ENCODE measurements at places on chromosomes 5 and 9.
A peak's percentile ranks its signal among the peaks of the same experiment; 100 is the strongest.

- no peak for DNase-seq
These were observed 17.3 kb upstream of the ZNF622 start for GRCh38 chr5:16482891-16483290.

DNA sequence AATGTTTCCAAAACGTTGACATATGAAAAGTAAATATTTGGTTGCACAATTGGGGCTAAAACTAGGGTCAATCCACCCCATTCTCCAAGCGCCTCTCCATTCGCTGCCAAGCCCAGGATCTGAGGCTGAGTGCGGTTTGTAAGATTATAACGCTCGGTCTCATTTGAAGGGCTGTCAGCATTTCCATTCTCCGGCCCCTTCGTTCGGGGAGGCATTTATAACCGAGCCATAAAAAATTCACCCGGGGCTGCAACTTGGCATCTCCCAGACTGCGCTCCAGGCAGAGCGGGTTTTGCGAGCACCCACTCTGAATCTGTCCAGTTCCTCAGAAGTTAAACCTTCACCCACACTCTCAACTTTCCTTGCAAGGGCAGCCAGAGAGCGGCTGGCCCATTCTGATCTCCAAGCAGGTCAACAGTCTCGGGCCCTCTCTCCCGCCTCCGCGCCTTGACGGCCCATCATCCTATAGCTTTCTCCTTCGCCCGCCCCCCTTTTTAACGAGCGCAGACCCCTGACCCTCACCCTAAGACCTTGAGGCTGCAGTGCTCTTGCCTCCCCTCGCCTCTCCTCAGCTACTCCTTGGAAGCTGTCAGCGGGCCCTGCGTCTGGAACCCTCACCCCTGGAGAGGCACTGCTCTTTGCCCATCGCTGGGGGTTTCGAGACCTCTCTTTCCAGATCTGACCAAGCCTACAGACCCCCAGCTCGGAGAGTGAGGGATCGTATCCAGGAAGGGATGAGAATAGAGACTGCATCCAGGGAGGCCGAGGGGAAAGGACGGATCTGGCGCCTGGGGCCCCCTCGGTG, 1.1 kb downstream of the SLIT3 start:
- DNase-seq, result no peak

- no peak for DNase-seq
These were observed 25.2 kb downstream of the ZNF608 start for GRCh38 chr5:124721229-124721735.

DNA sequence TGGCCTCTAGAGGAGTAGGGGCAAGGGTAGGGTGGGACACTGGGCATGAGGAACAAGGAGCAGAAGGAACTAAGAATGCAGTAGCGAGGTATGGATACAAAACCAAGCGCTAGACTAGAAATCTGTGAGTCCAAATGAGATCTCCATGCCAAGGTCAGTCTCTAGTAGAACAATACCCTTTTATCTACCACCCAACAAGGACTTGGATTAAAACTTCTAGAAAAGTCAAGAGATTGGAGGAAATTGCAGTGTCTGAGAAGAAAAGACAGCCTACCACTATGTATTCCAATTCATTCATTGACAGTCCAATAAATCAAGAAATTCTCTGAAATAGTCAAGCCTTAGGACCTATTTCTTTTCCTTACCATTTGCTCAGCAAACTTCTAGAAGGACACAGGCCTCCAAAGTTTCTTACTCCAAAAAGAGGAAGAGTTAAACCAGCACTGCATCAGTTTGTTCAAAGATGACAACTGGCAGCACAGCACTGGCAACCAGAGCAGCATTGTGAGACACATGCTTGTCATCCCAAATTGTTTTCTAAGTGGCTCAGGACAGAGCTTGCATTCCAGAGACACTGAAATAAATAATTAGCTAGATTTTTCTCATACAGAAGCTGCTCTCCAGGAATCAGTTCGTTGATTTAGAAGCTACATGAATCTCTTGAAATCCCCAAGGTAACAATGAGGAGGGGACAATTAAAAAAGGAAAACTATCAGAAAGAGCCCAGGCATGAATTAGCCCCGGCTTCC, 22.6 kb downstream of the ABCA1 start:
- no peak for DNase-seq

DNA sequence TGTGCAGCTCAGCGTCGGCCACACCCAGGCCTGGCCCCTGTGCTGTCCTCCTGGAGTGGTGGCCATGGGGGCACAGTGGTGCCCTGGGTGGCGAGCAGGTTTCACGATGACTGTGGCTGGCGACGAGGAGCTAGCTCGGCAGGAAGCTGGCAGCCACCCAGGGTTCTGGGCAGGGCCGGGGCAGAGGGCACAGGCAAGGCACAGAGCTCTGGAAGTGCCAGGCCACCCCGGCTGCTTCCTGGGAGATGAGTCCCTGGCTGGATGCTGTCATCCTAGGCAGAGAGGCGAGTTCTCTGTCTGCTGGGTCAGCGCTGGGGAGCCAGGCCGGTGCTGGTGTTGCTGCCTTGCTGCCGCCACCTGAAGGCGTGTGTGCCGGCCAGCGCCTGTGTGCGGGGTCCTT, 51.7 kb downstream of the RXRA start:
- no peak for DNase-seq

DNA sequence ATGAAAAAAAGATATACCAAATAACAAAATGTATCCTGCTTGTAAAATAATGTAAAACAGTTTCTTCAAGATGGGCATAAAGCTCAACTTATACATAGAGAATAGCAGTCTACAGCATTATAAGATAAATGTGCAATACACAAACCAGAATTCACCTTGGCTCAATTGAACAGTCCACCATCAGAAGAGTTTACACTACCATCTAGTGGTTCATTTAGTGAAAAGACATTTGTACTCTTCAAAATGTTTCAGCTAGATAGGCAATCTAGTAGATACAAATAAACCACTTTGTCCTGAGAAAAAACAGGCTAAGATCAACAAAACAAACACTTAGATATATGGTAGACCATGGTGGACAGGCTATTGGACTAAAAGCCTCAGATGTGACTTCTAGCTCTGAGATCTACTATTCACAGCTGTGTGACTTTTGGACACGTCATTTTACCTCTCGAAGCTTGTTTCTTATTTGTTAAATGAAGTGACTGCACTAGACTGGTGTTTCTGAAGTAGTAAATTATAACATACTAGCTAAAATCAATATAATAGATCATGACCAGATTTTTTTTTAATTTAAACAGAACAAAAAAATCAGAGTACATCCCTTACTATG, 22.1 kb upstream of the TPD52L3 start:
- peak; percentile 4 for DNase-seq

- no peak for DNase-seq
These were observed 52.1 kb upstream of the NFIB start for GRCh38 chr9:14366076-14366475.

Data from naive thymus-derived CD4-positive, alpha-beta T cell (primary cell).